Naive thymus-derived CD8-positive, alpha-beta T cell (primary cell): ENCODE measurements at places on chromosomes 1 and 21.
A peak's percentile ranks its signal among the peaks of the same experiment; 100 is the strongest.

DNA sequence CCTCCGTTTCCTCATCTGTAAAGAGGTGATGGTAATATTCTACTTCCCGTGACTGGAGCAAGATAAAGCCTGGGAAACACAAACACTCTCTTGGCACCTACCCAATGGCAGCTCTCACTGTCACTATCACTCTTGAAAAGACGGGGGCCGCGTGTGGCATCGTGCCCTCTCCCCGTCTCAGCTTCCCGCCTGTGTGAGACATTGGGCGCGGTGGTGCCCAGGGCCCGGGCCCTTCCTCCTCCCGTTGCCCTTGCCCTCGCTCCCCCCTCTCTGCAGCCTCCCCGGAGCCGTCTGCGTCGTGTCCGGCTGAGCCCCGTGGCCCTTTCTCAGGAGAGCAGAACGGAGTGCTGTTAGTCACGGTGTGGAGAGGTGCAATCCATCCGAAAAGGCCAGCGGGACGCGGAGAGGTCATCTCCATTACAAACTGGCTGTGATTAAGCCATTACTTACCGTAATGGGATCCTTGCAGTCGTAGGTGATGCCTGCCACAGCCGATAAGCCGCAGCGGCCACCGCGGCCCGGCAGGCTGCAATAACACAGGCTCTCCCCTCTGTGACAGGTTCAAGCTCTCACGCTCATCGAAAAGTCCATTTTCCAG, 156.4 kb upstream of the ZC3H12A start:
- DNase-seq = no peak

- DNase-seq = no peak
These were observed 21.8 kb downstream of the TRPM2 start for GRCh38 chr21:44375281-44375651.

DNA sequence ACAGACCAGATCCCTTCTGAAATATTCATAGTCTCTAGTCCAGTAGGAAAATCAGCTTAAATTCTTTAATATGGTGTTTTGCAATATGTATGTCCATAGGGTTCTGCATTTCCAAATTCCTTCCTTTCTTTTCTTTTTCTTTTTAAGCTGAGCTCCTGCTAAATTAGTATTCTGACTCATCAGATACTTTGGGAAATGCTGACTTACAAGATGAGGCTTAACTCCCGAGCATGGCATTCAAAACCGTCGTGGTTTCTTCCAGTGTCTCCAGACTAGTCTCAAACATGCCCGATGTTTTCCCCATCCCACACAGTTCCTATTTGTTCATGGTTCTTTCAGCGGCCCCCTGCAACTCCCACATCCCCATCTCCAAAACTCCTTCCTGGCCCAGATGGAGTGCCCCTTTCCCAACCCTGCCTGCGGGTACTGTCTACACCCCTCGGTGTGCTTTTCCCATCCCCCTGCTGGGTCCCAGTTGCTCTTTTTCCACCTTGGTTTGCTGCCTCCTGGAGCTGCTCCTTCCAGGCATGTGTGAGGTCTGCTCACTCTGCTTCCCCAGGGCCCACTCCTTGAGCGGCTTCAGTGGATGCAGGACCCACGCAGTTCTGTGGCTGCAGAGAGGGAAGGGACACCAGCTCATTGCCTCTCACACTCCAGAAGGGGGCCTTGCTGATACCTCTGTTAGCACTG, 19.5 kb upstream of the ETV3 start:
- DNase-seq = no peak

- DNase-seq = no peak
These were observed 41.6 kb downstream of the NUAK2 start for GRCh38 chr1:205279986-205280385.

- peak; percentile 67 for DNase-seq
These were observed 844 bp downstream of the ZMYM6 start for GRCh38 chr1:35030756-35031446.

DNA sequence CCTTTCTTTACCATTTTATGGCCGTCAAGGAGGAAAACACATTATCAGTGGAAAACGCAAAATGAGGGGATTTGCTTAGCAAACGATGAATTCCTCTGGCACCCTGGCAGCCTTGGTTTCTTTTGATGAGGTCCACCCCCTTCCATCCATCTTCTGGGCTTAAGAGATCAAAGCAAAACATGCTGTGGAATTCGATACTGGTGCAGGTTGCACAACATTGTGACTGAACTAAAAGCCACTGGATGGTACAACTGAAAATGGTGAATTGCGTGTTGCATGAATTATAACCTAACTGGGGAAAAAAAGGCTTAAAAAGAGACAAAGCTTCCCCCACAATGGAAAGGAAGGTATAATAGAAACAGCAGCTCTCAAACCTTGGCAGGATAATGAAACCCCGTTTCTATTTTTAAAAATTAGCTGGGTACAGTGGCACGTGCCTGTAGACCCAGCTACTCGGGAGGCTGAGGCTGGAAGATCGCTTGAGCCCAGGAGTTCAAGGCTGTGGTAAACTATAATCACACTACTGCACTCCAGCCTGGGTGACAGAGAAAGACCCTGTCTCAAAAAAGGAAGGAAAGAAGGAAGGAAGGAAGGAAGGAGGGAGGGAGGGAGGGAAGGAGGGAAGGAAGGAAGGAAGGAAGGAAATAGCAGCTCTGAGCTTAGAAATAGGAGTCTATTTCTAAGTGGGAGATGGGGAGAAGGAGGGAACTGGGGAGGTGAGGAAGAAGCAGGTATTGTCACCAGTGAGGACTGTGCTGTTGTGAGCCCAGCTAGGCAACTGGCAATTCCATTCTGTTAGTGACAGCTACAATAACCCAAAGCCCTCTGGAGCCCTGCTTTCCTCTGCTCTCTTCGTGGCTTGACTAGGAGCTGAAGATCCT, 29.0 kb upstream of the LGALS8 start:
- no peak for DNase-seq

DNA sequence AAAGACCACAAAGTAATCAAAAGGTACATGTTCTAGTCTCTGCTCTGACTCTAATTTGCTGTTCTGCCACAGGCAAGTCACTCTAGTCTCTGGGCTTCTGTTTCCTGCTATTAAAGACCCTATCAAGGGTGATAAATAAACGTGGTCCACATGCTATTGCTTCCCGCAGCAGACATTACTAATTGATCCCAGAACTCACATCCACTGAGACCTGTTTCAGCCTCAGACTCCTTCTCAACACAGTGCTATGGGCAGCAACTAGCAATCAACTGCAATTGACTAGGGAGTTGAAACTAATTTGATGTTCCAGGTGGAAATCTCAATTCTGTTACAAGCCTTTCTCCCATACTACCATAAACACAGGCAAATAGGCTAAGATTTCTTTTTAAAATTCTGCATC, 150.5 kb downstream of the KAZN start:
- DNase-seq = no peak

GRCh38 chr1:3105167-3105863, 36.3 kb downstream of the PRDM16 start:
- no peak for DNase-seq

DNA sequence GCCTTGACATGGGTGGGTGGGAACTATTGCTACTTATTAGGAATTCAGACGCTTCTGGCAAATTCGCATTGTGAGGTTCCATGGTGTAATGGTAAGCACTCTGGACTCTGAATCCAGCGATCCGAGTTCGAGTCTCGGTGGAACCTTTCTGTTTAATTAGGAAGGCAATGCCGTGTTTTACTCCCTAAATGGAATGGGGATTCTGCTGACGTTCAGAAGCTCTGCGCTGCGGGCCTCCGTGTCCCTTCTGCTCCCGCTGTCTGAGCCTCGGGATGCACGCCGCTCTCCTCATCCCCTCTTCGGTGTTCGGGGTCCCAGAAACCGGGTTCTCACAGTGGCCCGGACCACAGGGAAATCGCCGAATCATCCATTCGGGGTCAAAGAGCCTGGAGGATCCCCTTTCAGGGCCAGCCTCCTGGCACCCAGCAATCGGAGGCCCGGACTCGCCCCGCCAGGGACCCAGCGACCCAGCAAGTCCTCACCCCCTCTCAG, 280.3 kb downstream of the FAM72C start:
- no peak for DNase-seq

GRCh38 chr1:207861442-207862177, 49.3 kb downstream of the CD34 start:
- DNase-seq = peak; percentile 66

DNA sequence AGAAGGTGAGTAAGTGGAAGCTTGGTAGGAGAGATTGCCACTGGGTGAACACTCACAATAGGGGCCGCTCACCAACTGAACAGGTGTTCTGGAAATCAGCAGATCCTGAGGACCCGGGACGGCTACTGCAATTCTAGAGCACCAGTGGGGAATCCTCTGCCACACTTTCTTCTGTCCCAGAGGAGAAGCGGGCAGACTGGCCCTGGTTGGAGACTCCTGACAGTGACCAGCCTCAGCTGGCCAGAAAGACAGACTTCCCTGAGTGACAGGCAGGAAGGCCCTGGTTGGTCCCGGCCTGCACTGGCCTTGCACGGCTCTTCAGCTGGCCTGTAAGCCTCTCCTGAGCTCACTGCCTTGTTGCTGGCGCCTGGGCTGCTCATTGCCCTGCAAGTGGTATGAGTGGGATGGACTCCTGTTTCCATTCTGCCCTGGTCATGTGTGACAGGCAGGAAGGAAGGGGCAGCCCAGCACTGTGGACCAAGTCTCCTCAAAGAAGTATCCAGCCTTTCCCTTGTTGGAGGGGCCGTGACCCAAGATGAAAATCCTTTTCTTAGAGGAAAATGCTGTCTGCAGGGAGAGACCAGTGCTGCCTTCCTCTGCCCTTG, 34.5 kb downstream of the MAN1C1 start:
- no peak for DNase-seq

- DNase-seq = no peak
These were observed 824.3 kb upstream of the PRMT6 start for GRCh38 chr1:106232128-106232527.

GRCh38 chr1:214602764-214603657, at the start of gene CENPF:
Gene CENPF, plus strand, starts transcription at chr1:214603195. Its CDS starts 10,560 bp downstream, at chr1:214613755.
- peak; percentile 90 for DNase-seq

- DNase-seq = no peak
These were observed 5.2 kb downstream of the GPR25 start for GRCh38 chr1:200877839-200878551.

GRCh38 chr1:5707566-5708345, 284.5 kb downstream of the NPHP4 start:
- no peak for DNase-seq

DNA sequence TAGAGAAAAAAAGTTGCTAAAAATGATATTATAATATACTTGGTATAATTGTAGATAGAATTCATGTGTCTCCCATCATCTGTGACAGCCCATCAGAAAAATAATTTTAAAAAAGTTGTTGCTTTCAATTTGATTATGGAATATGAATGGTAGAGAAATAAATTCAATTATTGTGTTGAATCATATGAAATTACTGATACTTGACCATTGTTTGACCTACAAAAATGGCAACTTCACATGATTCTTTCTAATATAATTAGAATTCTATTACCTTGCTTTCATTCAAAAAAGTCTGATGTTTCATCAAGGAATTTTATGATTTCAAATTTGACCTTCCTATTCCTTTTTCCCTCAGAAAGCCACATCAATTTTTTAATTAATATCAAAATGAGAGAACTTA, 11.5 kb downstream of the ESRRG start:
- no peak for DNase-seq

- DNase-seq = no peak
These were observed 106.3 kb upstream of the CACHD1 start for GRCh38 chr1:64363616-64364015.

DNA sequence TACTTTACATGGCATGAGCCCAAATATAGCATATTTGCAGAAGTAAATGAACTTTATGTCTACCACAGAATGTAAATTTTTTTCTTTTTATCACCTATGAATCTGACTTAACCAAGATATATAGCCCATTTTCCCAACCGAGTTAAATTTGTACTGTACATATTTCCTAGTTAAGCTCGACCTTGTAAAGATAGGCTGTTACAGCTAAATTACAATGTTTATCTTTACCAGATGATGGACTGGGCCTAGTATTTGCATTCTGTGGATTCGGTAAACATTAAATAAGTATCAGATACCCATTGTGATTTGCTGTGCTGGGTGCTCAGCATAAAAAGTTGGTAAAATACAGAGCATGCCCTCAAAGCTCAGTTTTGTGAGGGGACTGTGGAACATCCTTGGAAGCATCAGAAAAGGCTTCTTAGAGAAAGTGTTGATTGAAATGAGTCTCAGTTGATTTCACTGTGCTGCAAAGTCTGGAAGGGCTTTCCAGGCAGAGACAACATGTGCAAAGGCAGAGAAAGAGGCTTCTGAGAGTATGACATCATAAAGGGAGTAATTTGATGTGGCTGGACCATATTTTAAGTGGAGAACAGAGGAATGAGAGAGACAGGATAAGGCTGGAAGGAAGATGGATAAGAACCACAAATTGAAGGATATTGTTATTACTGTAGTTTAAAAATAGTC, 27.4 kb downstream of the MORC3 start:
- DNase-seq = no peak

DNA sequence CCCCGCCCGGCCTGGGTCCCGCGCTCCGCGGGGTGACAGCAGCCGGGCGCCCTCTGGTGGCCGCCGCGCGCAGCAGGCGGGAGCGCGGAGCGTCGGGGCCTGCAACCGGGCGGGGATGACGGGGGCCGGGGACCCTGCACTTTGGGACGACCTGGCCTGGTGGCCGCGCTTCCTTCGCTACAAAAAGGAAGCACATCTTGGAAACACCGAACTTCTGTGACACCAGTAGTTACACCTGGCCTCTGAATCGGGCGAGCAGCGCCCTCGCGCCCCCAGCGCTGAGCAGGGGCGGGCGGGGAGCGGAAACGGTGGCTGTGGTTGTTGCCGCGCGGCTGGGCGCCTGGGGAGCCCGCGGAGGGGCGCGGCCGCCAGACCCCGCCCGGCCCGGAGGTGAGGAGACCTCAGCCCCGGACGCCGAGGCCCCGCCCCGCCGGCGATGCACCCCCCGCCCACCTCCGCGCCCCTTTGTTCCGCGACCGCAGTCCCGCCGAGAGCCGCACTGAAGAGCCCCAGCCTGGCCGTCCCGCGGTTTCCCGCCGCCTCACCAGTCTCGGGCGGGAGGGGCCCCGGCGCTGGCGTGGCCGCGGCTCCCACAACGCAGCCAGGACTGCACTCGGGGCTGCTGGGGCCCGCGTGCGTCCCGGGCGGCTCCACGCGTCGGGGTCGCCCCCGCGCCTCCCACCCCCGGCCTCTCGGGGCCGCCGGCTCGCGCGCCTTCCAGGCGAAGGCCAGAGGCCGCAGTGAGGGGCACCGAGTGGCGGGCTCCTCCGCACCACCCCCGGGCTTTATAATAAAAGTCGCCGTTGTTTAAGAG, 59.3 kb downstream of the H3-3A start:
- DNase-seq = peak; percentile 81

DNA sequence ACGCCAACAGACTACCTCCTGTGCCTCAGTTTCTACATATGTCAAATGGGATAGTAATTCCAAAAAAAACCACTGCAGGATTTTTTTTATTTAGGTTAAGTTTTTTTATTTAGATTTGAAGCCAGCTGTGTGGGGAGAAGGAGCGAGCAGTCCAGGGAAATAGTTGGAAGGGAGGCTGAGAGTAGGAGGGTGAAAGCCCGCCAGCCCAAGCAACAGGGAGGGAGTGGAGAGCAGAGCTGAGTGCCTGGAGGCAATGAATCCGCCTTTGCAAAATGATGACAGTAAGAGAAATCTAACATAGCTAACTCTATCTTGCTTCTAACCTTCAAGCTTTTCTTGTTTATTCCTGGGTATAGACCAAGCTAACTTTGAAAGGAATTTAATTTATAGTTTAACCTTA, 15.6 kb upstream of the C1orf198 start:
- DNase-seq = no peak
